ENCODE measurements at places on chromosomes 12 and 14. TPM values are rescaled to one million over a fixed set of nuclear protein-coding genes. Genes with fewer than 3 reads are reported as not detected.

DNA sequence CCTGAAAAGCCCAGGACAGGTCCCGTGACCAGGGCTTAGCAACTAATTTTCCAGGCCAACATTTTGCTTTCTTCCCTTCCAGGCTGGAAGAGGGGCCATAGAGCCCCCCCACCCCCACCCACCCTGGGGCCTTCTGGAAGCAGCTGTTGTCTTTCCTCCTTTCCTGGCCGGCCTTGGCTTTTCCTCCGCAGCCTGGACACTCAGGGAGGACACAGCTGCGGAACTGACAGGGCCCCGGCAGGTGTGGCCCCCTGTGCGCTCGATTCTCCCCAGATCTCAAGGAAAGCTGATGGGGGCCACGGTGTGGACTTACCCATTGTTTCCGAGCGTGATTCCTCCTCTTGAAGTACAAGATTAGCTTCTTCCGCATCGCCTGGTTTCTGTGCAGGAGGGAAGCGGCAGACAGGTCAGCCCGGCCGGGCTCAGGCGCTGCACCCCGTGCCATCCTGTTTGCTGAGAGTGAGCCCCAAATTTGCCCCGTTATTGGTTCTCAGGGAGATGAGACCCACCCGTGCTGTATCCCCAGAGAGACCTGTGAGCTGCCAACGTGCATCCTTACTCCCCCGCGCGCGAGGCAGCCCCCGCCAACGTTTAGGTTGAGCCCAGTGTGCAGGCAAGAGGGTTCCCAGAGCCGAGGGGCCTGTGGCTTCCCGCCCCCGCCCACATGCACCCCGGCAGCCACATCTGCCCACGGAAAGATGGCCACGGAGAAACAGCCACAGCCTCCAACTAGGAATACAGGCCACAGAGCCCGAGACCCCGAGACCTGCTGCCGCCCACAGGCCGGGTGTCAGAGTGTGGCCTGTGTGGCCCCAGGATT lies 129.6 kb downstream of the NCOR2 start:
- DNase-seq: no peak

GRCh38 chr14:105090493-105091053 lies 25.3 kb upstream of the GPR132 start:
- peak; percentile 63 for DNase-seq

DNA sequence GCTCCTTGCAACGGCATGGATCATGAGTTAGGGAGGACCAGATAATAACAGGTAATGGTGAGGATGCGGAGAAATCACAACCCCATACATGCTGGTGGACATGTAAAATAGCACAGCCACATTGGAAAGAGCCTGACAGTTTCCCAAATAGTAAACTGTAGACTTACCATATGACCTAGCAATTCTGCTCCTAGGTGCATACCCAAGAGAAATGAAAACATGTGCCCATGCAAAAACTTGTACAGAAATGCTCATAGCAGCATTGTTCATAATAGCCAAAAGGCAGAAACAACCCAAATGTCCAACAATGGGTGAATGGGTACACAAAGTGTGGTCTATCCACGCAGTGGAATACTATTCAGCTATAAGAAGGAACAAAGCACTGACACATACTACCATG lies 97.5 kb upstream of the VRK1 start:
- no peak for DNase-seq

The DDHD1 gene
- total RNA-seq: 12.4 TPM

- peak; percentile 56 for DNase-seq
Measured at GRCh38 chr14:74302152-74302628, 544 bp downstream of the ABCD4 start.

DNA sequence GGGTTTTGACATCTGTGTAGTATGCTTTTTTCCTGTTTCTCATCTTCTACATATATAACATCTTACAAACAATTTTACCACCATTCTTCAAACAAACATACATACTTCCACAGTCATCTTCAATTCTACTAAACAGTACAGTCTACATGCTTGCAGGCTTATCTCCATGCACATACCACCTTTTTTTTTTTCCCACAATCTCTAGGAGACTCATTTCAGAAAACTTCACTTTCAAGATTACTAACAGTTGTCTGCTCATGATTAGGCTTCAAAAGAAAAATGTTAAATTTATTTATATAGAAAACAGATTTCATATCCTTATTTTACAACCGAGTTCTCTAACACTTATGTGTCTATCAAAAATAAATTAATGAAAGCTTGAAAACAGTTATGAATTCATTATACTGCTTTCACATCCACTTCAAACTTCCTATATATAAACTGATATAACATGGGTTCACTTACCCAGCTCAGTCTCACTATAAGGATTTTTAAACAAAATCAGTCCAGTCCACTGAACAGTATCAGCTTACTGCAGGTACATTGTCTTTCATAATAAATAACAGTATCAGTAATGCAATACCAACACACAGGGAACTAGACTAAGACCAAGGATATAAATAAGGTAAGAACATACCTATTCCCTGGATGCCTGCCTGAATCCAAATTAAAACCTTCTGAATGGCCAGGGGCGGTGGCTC lies 42.5 kb downstream of the LRP6 start:
- no peak for DNase-seq

GRCh38 chr12:77049767-77050353 lies 15.5 kb downstream of the E2F7 start:
- peak; percentile 60 for DNase-seq

DNA sequence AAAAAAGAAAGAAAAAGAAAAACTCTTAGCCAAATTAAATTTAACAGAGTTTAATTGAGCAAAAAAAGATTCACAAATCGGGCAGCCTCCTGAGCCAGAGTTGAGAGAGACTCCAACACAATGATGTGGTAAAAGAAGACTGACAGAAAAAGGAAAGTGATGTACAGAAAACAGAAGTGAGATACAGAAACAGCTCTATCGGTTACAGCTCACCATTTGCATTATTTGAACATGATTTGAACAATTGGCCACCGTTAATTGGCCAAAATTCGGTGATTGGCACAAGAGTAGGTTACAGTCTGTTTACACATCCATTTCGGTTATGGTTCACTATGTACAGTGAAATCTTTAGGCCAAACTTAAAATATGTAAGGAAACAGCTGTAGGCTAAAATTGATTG lies 117.7 kb downstream of the SPTSSA start:
- DNase-seq: no peak

The BMAL2 gene
- total RNA-seq: 26.1 TPM

DNA sequence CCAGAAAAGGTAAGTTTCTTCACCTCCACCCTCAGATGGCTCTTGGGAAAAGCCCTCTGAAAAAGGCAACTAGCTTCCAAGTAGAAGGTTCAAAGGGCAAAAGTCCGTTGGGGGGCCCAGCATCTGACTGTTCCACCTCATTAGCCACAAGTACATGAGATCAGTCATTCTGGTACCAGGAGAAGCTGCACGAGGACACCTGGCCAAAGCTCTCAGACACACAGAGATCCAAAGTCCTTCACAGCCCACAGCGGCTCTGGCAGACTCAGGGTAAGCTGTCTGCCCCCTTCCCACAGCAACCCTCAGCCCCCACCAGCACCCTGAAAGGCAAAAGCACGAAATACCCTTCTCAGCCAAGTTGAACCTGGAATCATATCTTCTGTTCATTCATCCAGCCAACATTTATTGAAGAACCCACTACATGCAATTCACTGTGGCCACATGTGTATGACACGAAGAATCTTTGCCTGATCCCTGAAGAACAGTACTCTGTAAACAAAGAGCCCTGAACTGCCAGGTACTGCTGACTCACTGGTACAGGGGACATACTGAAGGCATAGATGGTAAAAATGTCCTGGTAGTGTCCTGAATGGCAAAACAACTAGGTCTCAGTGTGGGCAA lies 19.0 kb downstream of the SLC7A7 start:
- no peak for DNase-seq

- no peak for DNase-seq
Measured at GRCh38 chr14:99672506-99673304, 11.4 kb upstream of the CYP46A1 start.

The GPR65 gene
- total RNA-seq: under 0.01 TPM

DNA sequence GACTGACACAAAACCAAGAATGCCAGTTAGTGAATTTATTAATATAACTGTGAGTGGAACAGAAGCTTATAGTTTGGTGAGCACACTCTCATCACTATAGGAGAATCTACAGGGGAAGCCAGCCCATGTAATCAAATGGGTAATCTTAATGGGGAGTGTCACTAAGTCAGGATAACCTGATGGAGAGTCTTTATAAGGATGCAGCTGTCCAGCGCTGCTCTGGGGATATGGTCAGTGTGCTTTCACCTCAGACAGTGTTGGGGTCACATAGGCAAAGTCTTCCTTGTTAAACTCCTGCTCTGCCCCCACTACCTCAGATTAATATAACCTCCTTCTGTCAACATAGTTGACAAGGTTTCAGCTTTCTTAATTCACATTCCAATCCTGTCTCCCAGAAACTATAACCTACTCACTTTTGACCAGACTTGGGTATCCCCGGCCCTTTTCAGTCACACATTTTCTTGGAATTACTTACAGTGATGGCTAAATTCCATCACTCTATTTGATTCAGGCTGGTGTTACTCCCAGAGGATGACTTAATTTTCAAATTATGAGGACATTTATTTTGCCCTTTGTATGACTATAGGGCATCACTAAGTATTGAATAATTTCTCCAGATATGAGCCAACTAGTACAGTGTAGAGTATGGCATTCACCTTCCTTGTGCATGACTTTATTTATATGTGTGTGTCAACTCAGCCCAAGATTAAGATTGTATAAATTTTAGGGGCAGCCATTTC lies 13.2 kb downstream of the STK38L start:
- no peak for DNase-seq

The KLHDC1 gene
- total RNA-seq: 1.5 TPM

DNA sequence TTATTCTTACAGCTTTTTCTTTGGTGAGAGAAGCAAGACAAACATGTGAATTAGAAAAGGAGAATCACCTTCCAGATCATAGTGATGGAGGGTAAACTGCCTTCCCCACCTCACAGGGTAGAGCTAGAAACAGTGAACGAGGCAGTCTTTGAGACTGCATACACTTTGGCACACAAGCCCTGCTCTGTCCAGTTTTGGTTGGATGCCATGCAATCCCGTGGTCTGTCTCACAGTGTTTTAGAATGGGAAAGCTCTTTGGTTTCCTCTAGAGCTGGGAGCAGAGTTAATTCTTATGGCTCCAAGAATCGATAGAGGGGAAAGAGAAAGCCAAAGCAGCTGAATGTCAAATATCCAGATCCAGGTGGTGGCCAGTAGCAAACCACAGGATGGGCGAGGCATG lies 21.9 kb downstream of the TDP1 start:
- DNase-seq: no peak

DNA sequence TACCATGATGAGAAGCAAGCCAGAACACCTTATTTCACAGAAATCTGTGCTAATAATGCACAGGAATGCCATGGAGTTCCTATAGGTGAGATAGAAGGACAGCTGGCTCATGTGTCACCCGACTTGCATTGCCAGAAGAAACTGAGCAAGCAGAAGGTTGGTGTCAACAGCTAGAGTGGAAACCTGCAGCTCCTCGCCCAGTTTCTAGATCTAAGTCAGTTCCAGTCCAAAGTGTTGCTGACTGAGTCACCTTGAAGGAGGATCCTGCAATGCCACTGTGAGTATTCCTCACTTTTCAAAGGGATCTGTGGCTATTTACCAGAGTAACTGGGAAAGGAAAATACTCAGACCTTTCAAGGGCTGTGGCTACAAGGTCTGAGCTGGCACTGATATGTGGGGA lies 17.1 kb downstream of the CDKL1 start:
- no peak for DNase-seq

GRCh38 chr12:114733919-114734318 lies 49.9 kb upstream of the TBX3 start:
- DNase-seq: no peak

DNA sequence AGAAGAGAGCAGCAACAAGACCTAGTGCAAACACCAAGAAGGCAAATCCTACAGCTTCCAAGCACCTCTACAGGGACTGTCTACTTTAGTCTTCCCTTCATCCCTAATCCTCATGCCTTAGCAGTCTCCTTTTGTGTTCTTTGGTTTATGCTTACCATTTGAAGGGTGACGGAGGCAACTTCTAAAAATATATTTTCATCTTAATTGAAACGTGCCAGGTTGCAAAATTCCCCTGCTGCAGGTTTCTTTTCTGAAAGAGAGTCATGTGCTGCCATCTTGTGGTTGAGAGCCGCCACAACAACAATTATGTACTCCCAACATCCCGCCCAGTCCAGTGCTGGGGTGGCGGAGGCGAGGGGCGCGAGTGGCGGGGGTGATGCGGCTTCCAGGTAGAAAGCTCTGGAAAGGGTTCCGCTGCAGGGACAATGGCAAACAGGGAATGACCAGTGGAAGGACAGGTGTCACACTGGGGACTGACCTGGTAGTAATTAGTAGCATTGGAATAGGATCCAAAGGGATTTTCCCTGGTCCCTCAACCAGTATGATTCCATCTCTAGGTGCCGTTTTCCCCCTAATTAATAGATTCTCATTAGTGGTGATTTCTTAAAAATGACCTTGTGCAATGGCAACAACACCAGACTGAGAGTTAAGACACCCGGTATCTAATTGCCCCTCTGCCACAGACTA lies 80.3 kb upstream of the GNG2 start:
- peak; percentile 55 for DNase-seq

- DNase-seq: no peak
Measured at GRCh38 chr14:101560534-101561113, 671 bp upstream of the DIO3 start.

The GLT1D1 gene
- total RNA-seq: not detected

The RNASE2 gene
- total RNA-seq: not detected

The PZP gene
- not detected for total RNA-seq

DNA sequence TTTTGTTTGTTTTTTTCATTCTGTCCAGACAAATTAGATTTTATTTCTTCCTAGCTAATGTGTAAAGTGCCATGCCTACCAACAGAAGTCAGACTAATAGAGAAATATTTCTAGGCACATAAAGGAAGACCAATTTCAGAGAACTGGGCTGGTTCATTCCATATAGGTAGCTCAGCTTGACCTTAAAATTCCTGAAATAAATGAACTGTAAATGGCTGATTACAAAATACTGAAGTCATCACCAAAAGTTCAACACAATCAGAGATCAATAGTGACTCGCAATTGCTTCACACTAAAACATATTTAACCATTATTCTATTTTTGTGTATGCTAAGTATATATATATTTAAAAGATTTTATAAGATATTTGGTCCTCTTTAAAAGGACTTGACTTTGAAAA lies 34.2 kb downstream of the PTPRB start:
- DNase-seq: no peak

- no peak for DNase-seq
Measured at GRCh38 chr12:43179486-43179885, 372.5 kb downstream of the ADAMTS20 start.

- DNase-seq: no peak
Measured at GRCh38 chr14:98689951-98690350, 582.0 kb downstream of the BCL11B start.

Data from RPMI7951 (cell line).